ENCODE measurements at places on chromosomes 3 and 15.

DNA sequence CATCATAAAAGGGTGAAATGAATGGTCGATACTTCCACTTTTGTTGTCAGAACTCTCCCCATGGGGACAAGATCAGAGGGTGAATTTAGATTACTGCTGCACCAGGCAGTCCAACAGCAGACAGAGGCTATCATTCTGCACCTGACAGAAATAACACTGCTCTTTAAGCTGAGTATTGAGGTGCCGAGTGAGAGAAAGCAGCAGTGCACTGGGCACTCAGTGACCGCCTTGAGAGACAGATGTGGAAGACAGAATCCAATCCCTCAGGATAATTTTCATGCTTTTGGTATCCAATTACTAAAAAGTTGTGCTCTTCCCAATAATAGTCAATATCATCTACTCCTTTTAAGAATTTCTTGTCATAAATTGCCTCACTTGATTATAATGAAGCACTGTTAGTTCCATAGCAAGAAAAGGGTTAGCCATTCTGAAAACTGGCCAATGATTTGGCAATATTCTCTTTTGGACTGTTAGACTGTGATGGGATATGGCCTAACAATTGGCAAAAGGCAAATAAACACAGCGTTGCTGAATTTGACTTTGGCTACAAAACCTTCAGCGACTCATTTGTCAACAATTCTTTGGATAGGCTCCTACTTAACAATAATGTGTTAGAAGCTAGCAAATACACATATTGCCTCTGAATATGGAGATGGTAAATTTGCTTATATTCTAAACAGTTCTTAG lies 5.5 kb downstream of the FGF7 start:
- no peaks in the 10 kb centered on the region for H3K27me3 ChIP-seq
- H3K27ac ChIP-seq: no peak overlapping the region
- no peak overlapping the region for H3K4me3 ChIP-seq

- no peak overlapping the region for H3K27ac ChIP-seq
- H3K27me3 ChIP-seq: peaks cover 9% of the 10 kb centered on the region
- H3K36me3 ChIP-seq: no peaks in the 10 kb centered on the region
Observed at GRCh38 chr3:149603126-149604074, 54.4 kb downstream of the WWTR1 start.

DNA sequence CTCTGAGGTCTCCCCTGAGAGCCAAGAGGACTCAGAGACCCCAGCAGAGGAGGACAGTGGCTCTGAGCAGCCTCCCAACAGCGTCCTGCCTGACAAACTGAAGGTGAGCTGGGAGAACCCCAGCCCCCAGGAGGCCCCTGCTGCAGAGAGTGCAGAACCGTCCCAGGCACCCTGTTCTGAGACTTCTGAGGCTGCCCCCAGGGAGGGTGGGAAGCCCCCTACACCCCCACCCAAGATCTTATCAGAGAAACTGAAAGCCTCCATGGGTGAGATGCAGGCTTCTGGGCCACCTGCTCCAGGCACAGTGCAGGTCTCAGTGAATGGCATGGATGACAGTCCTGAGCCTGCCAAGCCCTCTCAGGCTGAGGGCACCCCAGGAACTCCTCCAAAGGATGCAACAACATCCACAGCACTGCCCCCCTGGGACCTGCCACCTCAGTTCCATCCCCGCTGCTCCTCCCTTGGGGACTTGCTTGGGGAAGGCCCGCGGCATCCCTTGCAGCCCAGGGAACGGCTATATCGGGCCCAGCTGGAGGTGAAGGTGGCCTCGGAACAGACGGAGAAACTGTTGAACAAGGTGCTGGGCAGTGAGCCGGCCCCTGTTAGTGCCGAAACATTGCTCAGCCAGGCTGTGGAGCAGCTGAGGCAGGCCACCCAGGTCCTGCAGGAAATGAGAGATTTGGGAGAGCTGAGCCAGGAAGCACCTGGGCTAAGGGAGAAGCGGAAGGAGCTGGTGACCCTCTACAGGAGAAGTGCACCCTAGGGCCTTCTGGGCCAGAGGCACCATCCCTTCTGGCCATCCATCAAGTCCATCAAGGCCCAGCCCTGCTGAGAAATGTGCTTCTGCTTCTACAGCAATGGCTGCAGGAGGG lies 23.6 kb downstream of the PLEKHO2 start:
- no peak for DNase-seq
- H3K27me3 ChIP-seq: no peaks in the 10 kb centered on the region
- H3K4me1 ChIP-seq: peaks cover 22% of the 10 kb centered on the region
- H3K36me3 ChIP-seq: no peaks in the 10 kb centered on the region
- H3K4me3 ChIP-seq: no peak overlapping the region
- no peak overlapping the region for H3K27ac ChIP-seq

- no peaks in the 10 kb centered on the region for H3K36me3 ChIP-seq
- H3K4me1 ChIP-seq: no peaks in the 10 kb centered on the region
- no peak for DNase-seq
- H3K4me3 ChIP-seq: no peak overlapping the region
Observed at GRCh38 chr15:77753281-77753873, 120.7 kb upstream of the LINGO1 start.

GRCh38 chr15:25771338-25771706 lies 91.8 kb downstream of the ATP10A start:
- no peaks in the 10 kb centered on the region for H3K27me3 ChIP-seq
- peaks cover 14% of the 10 kb centered on the region for H3K4me1 ChIP-seq
- H3K36me3 ChIP-seq: peaks cover 3% of the 10 kb centered on the region
